NCI-H1436 treated with DMSO at 0.1 percent for 48 hours (cell line): ENCODE measurements at places on chromosomes 13 and 19.

DNA sequence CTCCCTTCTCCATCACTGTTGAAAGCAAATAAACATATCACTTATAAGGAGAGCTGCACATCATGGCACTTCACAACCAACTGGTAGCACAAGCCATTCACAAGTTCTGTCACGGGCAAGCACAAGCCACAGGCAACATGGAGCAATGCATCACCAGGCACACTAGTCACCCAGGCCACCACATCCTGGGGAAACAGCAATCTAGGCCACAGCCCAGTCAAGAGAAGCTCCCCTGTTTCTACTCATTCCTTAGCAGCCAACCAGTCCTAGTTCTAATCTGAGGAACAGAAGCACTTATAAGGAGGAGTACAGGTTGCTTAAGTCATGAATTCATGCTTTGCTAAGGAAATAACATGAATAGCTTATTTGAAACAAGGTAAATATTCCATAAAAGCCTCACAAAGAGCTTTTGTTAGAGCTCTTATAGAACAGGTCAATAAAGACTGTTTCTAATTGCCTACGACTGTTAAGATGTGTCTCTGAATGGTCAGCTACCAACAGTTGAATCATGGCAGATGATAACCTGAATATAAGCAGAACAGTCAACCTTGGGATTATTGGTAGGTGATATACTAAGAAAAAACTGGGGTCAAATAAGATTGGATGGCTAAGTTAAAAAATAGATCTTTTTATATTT is 169.0 kb downstream of the TBC1D4 start:
- DNase-seq: no peak

DNA sequence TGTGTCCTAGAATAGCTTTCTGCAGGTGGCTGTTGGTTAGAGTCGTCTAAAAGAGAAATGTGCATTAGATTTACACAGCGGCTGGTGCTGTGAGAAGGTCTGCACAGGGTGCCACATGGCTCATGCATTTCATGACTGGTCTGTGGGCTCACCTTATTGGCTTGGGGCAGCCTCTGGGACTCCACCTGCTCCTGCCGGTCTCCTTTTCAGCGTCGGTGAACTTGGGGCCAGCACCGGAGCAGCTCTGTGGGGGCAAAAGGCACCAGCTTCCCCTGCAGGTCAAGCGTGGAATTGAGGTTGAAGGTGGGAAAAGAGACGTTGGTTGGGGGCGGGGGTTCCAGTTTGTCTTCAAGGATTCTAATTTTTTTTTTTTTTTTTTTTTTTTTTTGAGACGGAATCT is 3.1 kb upstream of the PNMA8C start:
- DNase-seq: no peak

- DNase-seq: no peak
These were observed 97.1 kb upstream of the IRS2 start for GRCh38 chr13:109883181-109884180.

- no peak for DNase-seq
These were observed 12.9 kb downstream of the SPC24 start for GRCh38 chr19:11142528-11143171.

- no peak for DNase-seq
These were observed 3.7 kb downstream of the TMED1 start for GRCh38 chr19:10831987-10832938.

GRCh38 chr19:2113439-2114211 is 16.9 kb downstream of the IZUMO4 start:
- DNase-seq: no peak

GRCh38 chr19:38033658-38034491 is 126.9 kb downstream of the SIPA1L3 start:
- no peak for DNase-seq

DNA sequence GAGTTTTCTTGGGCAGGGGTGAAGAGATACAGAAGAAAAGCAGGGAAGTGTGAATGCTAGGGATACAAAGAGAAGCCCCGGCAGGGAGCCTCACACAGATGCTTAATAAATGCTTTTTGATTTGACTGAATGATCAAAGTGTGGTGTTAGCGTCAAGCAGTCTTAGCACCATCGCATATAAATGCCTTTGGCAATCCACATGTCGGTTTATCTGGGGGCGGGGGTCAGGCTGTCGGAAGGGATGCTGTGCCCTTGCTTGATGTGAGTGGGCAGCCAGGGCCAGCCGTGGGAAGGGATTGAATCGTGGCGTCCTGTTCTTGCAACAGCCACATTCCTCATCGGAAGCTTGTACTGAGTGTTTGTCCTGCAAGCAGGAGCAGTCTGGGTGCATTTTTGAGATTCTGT is 173.1 kb downstream of the LACC1 start:
- DNase-seq: no peak

DNA sequence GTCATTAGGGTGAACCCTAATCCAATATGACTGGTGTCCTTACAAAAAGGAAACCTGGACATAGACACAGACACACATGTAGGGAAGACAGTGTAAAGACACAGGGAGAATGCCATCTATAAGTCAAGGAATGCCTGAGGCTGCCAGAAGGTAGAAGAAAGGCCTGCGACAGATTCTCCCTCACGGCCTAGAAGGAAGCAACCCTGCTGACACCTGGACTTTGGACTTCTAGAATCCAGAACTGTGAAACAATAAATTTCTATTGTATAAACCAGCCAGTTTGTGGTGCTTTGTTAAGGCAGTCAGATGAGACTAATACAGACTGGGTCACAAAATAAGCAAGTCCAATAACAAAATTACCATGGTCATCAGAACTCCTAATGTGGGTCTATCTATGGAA is 120.4 kb downstream of the ENOX1 start:
- no peak for DNase-seq

- DNase-seq: no peak
These were observed 106.3 kb downstream of the ZAR1L start for GRCh38 chr13:32208860-32209259.

DNA sequence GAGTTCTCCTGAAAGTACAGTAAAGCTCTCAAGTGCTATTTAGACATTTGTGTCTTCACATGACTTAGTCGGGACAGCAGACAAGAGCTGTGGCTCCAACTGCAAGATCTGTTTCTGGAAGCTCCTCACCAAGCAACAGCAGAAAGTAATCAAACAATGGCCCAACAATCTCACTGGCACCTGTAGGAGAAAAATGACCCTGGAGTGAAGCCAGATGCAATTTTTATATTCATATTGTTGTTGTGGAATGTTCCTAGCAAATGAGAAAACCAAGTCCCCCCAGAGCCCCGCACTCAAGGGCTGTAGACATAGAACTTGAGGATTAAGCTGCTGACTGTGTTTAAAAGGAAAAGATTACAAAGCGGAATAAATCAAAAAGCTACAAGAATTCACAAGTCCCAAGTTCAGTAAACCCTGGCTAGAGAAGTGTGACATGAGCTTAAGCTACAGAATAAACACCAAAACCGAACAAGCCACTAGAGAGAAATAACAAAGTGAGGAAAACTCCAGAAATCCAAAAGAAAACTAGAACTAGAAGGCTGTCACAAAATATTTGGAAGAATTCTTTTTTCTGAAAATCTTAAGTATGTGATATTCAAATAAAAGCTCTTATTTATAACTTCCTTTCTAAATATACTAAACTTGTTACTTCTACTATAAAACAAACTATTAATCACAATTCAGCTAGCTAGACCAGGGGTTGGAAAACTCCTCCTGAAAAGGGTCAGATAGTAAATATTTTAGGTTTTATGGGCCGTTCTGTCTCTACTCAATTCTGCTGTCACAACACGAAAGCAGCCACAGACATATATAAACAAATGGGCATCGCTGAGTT is 454.5 kb downstream of the SUCLA2 start:
- no peak for DNase-seq

DNA sequence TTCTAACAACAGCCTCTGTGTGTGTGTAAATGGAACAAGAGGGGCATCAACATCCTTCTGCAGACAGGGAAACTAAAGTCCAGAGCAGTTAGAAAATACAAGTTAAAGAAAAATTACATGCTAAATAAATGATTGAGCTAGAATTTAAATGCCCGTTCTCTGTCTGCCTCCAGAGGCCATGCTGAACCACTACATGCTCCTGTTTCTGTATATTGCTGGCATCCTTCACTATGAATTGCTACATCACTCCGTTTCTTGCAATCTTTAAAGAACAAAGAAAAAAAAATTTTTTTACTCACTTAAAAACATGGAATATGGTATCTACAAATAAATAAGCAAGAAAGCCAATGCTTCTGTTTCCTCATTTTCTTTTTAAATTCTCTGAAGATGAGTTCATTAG is 47.9 kb downstream of the DCT start:
- no peak for DNase-seq

DNA sequence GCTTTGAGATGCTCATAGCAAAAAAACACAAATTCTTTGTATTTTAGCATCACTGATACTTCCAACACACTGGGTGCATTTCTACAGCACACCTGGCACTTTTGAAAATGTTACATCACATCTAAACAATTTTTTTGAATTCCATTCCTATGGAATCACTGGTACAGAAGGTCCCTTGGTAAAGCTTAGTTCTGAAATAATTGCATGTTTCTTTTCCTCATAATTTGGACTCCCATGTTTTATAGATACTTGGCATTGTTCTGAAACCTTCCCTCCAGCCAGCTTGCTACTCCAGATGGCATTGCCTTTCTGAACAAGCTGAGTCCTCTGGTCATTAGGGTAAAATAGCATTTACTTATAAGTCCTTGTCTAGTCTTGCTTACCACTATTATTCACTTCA is 481.3 kb upstream of the GPC6 start:
- DNase-seq: no peak

DNA sequence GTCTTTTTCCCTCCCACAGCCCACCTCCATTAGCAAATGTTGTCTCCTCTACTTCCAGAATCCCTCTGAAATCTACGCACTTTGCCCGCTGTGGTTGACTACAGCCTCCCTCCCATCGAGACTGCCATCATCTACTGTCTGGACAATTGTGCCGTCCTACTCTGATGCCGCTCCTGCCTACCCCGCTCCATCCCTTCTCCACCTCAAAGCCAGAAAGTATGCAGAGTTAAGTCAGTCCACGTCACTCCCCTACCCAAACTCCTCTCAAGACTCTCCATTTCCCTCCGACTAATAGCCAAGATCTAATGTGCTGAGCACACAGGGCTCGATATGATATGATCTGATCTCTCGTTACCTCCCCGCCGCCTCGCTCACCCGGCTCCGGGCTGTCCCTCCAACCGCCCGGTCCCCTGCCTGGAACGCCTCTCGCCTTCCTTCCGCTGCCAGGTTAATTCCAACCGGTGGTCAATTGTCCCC is 556 bp downstream of the CACTIN start:
- DNase-seq: no peak

DNA sequence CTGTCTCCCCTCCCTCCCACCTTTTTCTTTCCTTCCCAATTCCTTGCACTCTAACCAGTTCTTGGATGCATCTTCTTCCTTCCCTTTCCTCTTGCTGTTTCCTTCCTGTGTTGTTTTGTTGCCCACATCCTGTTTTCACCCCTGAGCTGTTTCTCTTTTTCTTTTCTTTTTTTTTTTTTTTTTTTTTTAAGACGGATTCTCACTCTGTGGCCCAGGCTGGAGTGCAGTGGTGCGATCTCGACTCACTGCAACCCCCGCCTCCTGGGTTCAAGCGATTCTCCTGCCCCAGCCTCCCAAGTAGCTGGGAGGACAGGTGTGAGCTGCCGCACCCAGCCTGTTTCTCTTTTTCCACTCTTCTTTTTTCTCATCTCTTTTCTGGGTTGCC is 6.9 kb downstream of the MYADM start:
- no peak for DNase-seq

- DNase-seq: no peak
These were observed at the start of gene NTF4 for GRCh38 chr19:49064768-49065611. TSS of gene NTF4 (minus strand) at chr19:49064818. CDS start at chr19:49061997, 2,821 bp downstream.

DNA sequence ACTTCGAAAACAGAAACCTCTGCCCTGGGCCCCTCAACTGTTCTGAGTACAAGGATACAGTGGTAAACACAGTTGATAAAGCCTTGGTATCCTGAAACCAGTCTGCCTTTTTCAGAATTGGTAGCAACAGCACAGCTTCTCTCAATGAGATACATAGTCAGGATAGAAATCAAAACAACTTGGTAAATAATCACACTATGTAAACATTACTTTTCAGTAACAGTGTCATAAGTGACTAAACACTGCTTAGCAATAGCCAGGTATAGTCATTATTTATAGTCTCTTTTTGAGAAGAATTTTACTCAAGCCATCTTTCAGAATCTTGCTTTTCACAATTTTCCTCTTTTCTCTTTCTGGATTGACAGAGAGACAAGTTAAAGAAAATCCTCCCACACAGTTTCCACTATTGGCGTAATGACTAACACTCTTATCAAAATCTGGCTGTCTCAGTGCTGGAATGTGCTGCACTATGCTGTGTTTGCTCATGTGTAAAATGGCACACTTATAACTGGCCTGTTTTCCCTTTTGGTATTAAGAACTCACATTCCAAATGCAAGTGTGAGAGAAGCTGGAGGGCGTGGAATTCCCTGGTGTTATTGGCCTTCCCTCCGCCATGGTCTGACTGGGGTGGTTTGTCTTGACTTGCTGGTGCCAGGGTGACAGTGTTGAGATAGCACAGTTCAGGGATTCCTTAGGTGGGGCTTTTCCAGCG is 368.8 kb downstream of the TDRD3 start:
- DNase-seq: no peak

DNA sequence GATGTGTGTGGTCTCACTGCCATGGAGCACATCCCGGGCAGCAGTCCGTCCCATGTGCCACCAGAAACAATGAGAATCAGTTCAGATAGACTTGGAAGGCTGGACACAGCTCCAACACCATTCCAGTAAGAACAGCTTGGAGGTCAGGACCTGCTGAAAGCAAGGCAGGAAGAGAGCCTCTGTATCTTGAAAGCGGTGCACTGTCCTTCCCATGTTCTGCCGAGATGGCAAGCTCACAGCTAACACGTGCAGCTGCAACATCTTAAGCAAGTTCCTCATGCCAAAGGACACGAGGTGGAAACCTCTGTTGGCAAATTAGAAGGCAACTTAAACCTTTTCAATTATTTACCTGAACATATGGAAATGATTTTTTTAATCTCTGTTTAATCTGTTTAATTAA is 175.4 kb downstream of the DLEU7 start:
- no peak for DNase-seq

GRCh38 chr19:34881982-34882381 is 44.7 kb upstream of the ZNF30 start:
- DNase-seq: no peak

GRCh38 chr13:105969761-105970160 is 565.7 kb downstream of the EFNB2 start:
- no peak for DNase-seq
